NCI-H526 (cell line): ENCODE measurements at places on chromosomes 13 and 19.
A peak's percentile ranks its signal among the peaks of the same experiment; 100 is the strongest.

DNA sequence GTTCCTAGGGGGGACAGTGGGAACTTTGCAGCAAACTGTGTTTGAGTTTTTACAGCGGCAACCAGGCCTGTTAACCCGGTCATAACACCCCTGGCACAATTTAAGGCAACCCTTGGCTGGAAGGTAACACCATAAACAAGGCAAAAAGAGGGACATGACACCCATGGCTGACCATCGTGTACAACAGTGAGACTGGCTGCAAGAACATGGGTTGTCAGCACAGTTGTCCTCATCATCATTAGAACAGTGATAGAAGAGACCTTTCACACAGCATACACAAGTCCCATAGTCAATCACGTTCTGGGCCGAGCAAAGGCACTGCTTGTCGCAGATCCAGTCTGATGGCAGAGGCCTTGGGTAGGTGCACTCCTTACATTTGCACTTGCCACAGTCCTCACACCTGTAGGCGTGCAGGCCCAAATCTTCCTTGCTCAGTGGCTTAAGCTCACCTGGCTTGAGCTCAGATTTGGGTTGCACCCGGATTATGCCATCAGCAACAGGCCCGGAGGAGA lies 4.1 kb downstream of the SPRY2 start:
- no peak for DNase-seq

DNA sequence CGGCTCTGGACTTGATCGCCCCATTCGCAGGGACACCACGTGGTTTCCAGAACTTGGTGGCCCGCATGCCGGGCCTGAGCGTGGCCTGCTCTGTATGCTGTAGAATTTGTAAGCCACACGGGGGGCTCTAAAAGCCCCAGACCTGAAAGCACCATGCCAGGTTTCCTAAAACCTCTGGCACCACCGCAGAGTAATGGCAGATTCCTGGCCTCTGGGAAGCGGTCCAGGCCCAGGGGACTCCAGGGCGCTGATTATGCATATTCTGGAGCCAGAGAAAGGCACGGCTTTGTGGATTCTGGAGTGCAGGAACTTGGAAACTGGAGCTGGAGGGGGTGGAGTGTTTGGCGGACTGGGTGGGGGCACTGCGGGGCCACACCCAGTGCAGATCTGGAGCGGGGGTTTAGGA lies 3.7 kb downstream of the FTL start:
- DNase-seq: no peak

- no peak for DNase-seq
These were observed 2.3 kb upstream of the EFNA2 start for GRCh38 chr19:1283207-1283916.

GRCh38 chr13:70568571-70568970 lies 460.3 kb upstream of the KLHL1 start:
- DNase-seq: peak; percentile 71

DNA sequence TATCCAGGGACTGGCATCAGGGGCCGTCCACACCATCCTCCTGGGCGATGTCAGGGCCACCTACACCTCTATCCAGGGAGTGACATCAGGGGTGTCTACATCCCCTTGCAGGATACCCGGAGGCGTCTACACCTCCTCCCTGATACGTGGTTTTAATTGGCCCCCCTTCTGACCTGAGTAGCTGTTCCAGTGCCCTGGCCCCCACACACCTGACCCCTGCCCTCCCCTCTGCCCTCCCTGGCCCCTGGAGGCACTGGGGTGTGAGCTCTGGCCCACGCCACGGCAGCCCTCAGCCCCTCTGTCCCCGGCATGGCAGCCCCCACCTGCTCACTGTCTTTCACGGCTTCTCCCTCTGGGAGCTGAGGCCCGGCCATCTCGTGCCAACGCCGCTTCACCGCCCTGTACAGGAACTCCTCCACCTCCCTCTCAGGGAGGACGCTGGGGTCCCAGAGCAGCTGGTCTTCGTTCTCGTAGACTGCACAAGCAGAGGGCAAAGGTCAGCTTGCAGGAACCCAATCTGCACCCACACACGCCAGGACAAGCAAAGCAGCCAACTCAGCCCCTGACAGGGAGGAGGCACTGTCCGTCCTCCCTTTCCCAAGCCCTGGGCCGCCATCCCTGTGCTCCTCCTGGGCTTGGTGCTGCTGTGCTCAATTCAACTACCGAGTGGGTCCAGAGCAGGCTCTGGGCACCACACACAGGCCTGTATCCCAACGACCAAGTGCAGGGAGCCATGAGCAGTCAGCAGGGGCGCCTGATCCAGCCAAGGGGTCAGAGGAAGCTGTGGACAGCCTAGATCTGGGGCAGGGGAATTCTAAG lies 22.2 kb upstream of the PLPP2 start:
- no peak for DNase-seq
